ENCODE measurements at places on chromosomes 5 and 9.

DNA sequence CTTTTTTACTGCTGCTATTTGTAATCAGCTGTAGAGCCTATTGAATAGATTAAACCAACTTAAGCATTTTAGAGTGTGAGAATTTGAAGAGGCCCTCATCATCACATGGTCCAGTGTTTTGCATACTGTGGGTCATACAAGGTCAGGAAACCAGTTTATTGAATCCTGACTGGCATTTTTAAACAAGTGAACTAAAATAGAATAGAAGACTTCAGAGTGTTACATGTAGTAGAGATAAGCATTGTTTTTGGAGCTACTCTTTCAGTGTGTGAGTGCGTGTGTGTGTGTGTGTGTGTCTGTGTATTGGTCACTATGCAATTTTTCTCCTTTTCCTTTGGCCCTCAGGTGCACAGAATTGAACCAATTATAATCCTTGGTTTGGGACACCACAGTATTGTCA is 114.4 kb downstream of the SLC28A3 start:
- DNase-seq: no peak

GRCh38 chr9:125861405-125862058 is 114.4 kb downstream of the PBX3 start:
- no peak for DNase-seq

DNA sequence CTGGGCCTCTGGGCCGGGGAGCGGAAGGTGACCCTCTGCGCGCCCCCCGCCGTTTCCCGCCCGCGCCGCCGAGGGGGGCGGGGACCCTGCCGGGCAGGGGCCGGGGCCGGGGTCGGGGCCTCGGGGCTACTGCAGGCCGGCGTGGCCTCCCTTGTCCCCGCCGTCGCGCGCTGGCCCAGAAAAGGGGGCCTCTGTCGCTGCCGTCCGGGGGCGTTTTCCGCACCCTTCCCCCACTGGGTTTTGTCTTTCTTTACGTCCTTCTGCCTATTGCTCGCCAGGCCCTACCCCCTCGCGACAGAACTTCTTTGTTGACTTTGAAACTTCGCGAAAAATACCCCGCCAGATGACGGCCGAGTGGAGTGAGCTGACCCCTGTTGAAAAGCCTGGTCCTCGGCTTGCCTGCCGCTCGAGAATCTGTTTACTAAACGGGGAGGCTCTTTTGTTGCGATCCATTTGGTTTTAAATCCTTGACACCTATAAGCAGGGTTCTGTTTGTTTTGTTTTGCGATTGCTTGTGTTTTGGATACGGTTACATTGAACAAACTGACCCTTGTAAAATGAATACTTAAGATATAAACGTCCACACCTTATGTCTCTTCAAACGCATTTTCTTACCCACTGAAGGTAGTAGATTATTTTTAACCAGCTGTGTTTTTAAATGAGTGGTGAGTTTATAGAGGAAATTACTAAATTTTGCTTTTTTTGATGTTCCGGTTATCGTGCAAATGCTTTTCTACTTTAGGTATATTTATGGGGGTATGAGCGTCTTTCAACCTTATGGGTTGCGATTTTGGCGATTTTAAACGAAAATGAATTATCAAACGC is 765 bp downstream of the MARCHF6 start:
- no peak for DNase-seq

- no peak for DNase-seq
Measured at GRCh38 chr9:112086627-112087026, 88.5 kb downstream of the SUSD1 start.

GRCh38 chr9:114824110-114824509 is 18.3 kb upstream of the TNFSF15 start:
- DNase-seq: no peak

DNA sequence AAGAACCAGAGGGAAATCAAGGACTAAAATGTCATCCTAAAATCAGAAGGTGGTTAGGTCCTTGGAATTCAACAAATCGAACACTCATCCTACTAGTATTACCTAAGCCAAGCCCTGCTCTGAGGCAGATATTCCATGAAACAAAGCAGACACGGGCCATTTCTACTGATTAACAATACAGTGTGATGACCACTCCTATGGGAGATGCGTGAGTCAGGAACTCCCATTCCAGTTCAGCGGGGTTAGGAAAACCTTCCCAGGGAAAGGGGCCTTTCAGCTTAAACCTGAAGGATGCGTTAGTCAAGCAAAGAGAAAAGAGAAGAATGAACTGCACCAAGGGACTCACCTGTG is 117.8 kb upstream of the LHFPL2 start:
- no peak for DNase-seq

DNA sequence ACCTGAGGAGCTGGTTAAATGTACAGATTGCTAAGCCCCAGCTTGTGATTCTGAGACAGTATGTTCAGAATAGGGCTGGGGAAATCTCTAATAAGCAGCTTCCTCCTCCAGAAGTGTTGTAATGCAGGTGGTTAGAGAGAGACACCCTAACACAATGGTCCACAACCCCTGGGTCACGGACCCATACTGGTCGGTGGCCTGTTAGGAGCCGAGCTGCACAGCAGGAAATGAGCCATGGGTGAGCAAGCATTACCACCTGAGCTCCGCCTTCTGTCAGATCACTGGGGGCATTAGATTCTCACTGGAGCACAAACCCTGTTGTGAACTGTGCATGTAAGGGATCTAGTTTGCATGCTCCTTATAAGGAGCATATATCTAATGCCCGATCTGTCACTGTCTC is 61.8 kb downstream of the SLC36A1 start:
- no peak for DNase-seq
